ENCODE measurements at places on chromosomes 2 and 18.

DNA sequence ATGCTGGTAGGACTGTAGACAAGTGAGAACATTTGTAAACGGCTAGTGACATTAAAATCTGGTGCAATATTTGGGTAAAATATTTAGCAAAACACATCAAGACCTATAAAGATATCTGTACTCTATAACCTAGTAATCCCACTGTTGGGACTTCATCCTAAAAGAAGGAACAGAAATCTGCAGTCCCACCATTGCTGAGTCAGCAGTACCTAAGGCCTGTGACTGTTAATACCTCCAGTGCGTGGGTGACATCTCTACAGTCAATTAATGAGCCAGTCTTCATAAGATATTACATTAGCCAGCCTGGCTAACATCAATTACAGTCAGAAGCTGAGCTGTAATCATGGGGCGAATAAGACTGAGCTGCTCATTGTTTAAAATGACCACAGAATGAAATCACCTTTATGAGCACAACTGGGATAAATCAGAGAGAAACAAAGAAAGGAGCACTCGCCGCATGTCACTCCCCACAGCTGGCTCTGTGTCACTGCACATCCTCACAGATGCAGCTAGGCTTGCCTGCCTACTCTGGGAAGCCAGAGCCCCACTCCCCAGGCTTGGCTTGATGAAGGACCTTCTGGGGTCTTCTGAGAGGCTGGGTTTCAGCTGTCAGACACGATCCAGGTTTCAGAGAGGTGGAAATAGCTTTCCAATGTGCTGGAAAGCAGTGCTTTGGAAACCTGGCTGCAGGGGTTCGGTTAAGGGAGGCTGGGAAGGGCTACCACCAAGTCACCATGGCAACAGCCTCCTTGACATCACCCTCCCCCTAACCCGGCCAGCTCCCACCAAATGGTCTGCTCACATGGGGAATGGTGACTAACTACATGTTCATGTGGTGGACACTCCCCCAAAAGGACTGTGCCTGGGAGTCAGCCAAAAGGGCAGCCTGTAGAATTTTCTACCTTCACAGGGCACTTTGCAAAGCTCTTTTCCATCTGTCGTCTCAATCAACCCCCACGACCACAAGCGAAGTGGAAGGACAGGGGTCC, 145.0 kb downstream of the ZBTB7C start:
- DNase-seq, result no peak

DNA sequence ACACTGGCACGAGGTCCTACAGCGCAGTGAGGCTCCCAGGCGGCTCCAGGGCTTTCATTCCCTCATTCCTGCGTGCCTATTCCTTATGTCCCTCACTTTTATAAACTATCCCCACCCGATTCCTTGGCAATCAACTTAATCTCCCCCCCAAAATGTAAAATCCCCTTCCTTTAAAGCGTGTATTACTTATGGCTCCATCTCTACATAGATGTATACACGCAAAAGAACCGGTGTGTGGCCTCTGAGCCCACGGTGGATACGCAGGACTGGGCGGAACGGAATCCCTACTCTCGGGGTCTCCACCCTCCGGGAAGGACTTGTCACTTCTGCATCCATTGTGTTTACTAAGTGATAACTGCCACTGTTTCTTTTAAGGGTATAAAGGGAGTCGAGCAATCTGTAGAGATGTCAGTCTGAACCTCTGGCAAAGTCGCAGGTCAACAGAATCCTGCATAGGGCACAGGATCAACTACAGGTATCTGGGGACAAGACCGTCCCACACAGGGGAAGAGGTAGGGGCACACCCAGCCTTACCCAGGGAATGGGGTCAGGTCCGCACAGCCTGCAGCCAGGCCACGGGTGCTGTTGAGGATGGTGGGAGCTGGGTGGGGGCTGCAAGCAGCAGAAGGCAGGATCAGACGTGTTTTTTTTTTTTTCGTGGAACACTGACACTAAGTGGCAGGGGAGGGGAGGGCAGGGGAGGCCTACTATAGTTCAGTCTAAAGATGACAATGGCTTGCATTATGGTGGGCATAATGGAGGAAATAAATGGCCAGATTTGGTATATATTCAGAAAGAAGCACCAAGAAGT, 42.1 kb downstream of the HDLBP start:
- DNase-seq, result no peak

DNA sequence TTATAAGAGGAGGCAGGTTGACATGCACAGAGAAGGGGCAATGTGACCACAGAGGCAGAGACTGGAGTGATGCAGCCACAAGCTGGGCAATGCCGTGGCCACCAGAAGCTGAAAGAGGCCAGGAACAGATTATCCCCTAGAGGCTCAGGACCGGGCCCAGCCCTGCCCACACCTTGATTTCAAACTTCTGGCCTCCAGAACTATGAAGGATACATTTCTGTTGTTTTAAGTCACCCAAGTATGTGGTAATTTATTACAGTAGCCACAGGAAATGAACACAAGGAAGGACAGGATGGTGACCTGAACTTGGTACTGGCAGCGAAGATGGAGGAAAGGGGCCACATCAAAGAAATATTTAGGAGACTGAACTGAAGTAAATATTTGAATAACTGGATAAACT, 66.8 kb upstream of the RIOK3 start:
- no peak for DNase-seq

DNA sequence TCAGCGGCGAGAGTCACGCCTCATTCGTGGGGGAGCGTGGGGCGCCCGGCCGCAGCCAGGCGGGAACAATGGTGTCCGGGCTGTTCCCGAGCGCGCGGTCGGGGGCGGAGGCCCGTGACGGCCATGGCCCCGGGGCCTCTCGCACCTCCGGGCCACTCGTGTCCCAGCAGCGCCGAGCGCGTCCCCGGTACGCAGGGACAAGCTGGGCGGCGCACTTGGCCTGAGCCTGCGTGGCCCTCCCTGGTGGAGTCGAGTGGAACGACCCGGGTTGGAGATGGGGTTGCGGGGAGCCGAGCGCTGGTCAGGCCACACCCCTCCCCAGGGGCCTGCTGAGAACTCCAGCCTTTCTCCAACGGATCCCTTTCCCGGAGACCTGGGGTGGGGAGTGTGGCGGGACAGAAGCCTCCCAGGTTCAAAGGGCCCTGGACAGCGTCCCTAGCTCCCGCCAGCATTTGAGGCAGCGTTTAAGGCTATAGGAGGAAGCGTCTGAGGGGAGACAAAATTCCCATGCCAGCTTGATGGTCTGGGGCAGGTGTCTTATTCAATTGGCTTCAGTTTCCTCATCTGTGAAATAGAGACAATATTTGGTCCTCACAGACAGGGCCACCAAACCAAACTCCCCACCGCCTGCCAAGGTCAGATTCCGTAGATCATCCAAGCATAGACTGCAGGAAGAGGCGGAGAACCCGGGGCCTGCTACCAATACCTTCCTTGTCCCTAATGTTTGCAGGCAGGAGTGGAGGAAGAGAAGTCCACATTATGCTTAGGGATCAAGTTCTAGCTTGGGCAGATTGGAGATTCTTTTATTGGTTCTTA, 553 bp downstream of the CNDP2 start:
- peak; percentile 49 for DNase-seq

- DNase-seq, result no peak
Observed at GRCh38 chr18:66582211-66582610, 21.7 kb downstream of the CDH19 start.

GRCh38 chr18:77949355-77949973, 699.8 kb downstream of the GALR1 start:
- no peak for DNase-seq

GRCh38 chr2:1665761-1666505, 78.4 kb downstream of the PXDN start:
- no peak for DNase-seq

DNA sequence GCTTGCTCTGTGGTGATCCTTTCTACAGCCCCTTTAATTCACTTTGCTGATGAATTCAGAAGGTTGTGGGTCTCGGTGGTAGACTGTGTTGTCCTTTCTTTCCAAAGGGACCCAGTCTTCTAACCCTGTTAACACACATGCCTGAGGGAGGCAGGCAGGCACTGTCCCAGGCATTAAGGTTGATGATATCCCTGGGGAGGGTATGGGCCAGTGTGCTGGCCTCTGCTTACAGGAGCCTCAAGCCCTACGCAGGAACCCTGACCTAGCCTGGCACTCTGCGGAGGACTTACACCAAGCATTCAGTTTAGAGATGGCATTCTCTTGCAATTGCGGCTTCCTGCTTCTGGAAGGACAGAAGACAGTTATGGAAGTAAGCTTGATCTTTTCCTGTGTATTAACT, 102.5 kb downstream of the PKP4 start:
- DNase-seq, result no peak

DNA sequence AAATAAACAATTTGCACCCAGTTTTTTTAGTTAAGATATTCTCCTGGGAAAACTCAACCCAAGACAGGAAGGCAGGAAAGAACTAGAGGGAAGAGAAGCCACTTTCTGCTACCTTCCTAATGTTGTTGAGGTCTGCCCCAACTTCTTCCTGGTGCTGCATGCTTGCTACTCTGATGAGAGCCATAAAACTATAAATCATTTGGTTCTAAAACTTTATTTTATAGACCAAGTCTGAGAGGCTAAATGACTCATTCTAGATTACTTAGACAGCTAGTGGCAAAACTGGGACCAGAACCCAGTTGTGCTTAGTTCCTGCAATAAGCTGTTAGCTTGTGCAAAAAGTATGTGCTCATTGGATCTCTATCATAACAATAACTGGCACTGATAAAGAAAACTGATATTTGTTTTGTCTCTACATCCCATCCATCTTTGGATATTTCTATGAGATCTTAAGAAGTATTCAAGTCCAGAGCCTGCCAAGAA, 344.9 kb upstream of the SLC14A2 start:
- DNase-seq, result no peak

DNA sequence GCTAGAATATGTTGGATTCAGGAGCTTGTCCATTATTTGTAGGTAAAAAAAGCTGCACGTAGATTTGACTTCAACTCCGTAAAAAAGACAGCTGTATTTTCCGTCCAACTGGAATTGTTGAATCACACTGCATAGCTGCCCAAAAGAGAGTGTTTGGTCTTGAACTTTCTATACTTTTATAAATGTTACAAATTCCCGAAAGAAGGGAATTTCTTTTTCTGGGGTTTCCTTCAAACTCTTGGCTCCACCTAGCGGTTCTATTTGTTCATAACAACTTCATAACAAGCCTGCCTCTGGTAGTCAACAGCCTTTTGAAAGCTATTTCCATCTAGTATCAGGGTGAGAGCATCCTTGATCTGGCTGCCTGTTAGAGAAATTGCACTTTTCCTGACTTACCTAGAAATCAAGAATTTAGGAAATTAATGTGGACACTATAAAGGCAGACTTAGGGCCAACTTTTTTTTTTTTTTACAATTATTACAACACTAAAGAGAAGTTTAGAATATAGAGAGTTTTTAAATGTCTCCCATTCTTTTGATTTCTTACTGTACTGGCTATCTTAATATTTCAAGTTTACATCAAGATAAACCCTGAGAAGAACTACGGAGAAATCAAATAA, 48.1 kb downstream of the TMEM185B start:
- peak; percentile 60 for DNase-seq

- DNase-seq, result no peak
Observed at GRCh38 chr2:160603771-160604510, 110.3 kb upstream of the RBMS1 start.

- no peak for DNase-seq
Observed at GRCh38 chr2:235432741-235433520, 60.9 kb upstream of the AGAP1 start.

GRCh38 chr2:148567716-148568115, 76.8 kb upstream of the EPC2 start:
- DNase-seq, result no peak

DNA sequence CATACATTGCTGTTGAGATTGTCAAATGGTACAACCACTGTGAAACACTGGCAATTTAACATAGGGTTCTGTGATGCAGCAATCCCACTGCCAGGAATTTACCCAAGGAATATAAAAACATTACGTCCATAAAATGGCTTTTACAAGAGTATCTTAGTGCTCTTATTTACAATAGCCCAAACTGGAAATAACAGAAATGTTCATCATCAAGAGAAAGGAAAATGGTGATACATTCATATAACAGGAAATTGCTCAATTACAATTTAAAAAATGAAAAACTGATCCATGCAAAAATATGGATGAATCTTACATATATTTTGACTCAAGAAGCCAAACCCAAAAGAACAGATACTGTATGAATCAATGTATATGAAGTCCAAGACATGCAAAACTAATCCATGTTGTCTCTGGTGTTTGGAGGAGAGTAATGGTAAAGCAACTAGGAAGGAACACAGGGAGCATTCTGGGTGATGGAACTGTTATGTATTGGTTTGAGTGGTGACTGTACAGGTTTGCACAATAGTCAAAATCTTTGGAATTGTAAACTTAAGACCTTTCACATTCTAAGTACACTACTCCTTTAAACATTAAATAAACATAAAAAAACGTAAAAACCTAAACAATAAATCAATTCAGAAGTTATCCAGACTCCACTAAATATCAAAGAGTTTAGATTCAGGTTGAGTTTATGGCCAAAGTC, 104.8 kb upstream of the WDR75 start:
- DNase-seq, result no peak

DNA sequence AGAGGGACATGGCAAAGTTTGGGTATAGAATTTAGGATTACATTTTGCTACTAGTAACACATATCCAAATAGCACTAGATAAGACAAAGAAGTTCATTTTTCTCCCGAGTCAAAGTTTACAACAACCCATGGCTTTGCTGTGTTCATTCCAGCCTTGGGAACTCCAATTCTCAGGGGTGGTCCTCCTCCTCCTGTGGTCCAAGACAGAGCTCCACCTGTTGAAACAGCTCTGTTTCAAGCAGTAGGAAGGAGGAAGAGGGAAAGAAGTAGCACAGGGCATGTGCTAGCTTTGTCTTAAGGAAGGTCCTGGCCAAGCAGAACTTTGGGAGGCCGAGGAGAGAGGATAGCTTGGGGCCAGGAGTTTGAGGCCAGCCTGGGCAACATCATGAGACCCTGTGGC, 113.8 kb upstream of the SIX2 start:
- no peak for DNase-seq

DNA sequence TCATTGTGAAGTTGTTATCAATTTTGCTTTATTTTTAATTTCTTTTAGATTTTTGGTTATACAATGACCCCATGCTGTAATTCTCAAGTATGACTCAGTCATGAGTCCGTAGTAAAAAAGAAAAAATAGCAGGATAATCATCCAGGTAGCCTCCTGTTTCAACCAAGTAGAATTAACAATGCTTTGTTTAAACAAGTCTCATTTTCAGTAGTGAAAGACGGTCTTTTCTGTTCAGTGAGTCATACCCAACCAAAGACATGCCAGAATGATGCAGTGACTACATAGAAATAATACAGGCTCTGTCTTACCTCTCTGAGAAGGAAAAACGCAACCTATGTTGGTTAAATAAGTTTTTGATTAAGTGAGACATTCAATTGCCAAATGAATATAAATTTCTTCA, 67.8 kb upstream of the DSC1 start:
- peak; percentile 78 for DNase-seq

GRCh38 chr2:42366411-42366810, 5.4 kb upstream of the COX7A2L start:
- DNase-seq, result no peak
